ENCODE measurements at places on chromosomes 6 and 20. TPM values are rescaled to one million over a fixed set of nuclear protein-coding genes. Genes with fewer than 3 reads are reported as not detected.
A peak's percentile ranks its signal among the peaks of the same experiment; 100 is the strongest.

DNA sequence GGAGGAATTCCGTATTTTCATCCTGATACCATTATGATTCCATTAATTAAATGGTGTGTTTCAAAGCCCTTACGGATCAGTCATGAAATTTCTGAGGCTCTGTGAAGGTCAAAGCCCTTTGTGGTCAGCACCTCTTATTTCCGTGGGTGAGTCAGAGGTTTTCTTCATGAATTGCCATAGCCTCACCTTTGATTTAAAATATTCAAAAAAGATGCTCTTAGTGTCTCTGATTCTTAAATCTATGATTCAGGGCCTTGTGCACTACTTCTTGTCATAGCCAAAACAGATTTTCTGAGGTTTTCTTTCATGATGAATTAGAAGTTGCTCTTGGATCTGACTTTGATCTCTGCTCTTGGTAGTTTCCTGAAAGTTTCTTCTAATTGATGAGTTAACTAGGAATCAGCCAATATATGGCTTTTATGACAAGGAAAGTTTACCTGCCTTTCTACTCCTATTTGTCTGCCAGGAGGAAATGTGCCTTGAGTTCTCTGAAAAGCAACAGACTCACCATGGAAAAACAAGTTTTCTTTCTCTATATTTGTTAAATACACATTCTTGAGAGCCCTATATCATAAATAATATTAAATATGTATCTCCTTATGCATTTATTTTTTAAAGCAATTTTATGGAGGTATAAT, 613.0 kb downstream of the UTRN start:
- DNase-seq, result no peak

DNA sequence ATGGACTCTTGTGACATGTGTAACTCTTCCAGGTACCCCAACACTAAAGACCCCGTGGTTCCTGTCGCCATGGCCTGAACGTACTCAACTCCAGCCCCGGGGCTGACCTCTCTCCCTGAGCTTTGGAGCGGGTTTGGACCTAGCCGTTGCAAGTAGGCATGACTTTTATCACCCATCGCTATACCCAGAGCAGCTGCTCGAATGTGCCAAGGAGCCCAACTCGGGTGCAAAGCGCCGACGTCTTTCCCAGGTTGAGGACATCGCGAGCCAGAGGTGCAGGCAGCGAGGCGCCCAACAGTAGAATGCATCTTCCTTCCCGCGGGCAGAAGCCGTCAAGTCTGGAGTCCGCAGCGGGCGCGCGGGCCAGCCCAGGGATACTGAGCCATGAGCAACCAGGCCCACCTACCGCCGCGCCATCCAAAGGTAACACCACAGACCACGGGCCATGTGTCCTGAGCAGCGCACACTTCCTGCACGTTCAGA, 5.7 kb upstream of the LAMP5 start:
- no peak for DNase-seq

- no peak for DNase-seq
Observed at GRCh38 chr6:44735630-44735963, 348.1 kb downstream of the CDC5L start.

- DNase-seq, result no peak
Observed at GRCh38 chr6:13892017-13892645, 32.6 kb upstream of the RNF182 start.

DNA sequence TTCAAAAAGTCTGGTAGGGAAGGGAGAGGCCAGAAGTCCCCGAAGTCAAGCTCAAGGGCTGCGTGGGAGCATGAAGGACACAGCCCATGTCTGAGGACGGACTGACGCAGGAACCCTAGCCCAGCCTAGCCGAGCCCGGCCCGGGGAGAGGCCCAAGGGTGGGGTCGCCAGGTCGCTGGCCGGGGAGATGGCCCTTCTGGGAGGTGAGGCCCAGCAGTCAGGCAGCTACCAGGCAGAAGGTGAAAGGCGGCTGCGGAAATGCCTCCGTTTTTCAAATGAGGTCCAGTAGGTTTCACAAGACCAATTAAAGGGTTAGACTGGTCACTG, 44.6 kb downstream of the WDR27 start:
- no peak for DNase-seq

GRCh38 chr6:49606721-49607390, 29.8 kb downstream of the RHAG start:
- peak; percentile 41 for DNase-seq

- no peak for DNase-seq
Observed at GRCh38 chr6:125078602-125079321, 74.8 kb upstream of the TPD52L1 start.

- no peak for DNase-seq
Observed at GRCh38 chr6:29749308-29749662, 26.1 kb downstream of the HLA-F start.

DNA sequence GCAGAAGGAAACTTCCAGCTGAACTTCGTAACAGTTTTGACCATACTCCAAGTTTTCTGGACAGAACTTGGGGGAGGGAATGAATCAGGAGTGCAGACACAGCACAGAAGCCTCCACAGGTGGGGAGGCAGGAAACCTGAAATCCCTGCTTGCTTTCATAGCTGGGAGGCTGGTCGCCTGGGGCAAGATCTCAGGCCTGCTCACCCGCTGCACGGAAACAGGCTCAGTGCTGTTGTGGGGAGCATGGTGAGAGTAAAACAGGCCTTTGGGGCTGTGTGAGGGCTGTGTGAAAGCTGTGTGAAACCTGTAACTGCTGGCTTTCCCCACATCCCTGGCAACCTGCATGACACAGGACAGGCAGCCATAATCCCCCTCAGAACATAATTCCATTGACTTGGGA, 85.2 kb upstream of the UFL1 start:
- DNase-seq, result no peak

DNA sequence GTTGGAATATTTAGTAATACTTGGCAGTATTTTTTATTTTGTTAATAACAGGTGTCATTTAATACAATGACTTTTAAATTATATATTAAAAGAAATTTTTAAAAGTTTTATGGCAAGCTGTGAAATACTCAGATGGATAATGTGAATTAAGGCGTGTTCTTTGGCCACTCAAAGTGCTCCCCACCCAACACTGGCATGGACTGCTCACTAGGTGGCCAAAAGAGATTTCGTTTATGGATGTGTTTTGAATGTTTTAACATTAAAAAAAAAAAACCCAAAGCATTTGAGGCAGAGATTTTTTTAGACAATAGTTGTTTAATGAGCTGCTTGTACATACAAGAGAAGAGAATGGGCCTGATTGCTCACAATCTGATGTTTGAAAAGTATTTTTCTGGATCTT, 86.5 kb downstream of the QKI start:
- DNase-seq, result no peak

GRCh38 chr6:28817808-28818145, 106.0 kb downstream of the TRIM27 start:
- no peak for DNase-seq

PRDM13 gene
- polyA plus RNA-seq, result not detected

IL17A gene
- polyA plus RNA-seq, result not detected

KCNS1 gene
- 0.33 TPM for polyA plus RNA-seq

VWA7 gene
- 9.4 TPM for polyA plus RNA-seq

FAM110A gene
- polyA plus RNA-seq, result 7.5 TPM

HLA-DRB1 gene
- polyA plus RNA-seq, result 49.3 TPM

HLA-DOA gene
- 5.4 TPM for polyA plus RNA-seq

PRDM1 gene
- 3.4 TPM for polyA plus RNA-seq

IL17F gene
- polyA plus RNA-seq, result 0.28 TPM

Data from right renal cortex interstitium (tissue), 3 donors.